Gastroesophageal sphincter (tissue), 4 donors: ENCODE measurements at places on chromosomes 3 and 15. TPM values are rescaled to one million over a fixed set of nuclear protein-coding genes. Genes with fewer than 3 reads are reported as not detected.

Gene SECISBP2L
- total RNA-seq, result 63.0 TPM

Gene MOBP
- total RNA-seq, result 0.08 TPM

Gene HTR3E
- total RNA-seq, result not detected

- ATAC-seq, result no peak
Measured at GRCh38 chr3:14337828-14338227, 64.6 kb upstream of the SLC6A6 start.

DNA sequence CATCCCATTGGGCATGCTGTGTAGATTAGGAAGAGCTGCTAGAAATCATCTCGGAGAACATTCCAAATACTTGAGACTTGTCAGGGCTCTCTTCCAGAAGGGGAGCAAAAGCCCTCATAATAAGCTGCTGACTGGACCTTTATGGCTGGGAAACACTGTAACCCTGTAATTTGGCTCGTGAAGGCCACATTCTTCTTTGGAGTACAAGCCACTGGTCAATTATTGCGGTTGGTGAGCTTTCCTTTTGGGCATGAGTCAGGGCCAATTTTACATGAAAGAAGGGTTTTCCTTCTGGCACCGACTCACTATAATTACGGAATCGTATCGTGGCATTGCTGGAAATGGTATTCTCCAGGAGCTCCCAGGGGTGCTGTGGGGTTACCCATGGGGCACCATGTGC is 434.5 kb upstream of the RGMA start:
- ATAC-seq, result no peak

DNA sequence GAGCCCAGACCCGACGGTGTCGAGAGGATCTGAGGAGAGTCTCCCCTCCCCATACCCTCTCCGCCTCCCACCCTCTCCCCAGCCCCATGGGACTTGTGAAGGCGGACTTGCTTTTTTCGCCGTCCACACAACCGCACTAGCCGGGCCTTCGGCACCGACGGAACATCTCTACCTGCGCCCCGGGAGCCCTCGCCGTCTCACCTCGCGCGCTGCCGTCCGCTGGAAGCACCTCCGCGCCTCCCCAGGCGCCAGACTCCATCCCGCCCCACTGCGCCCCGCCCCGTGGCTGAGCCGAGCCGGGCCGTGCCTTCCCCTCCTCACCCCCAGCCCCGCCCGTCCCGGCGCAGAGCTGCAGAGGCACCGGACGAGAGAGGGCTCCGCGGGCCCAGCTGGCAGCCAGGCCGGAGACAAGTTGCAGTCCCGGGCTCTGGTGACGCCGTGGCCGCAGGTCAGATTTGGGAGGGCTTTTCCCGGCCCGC is at the start of the genes DUOX1 and DUOXA1:
TSS of gene DUOX1 (plus strand) at position 344 of the 479 bp plus-strand sequence. CDS start 1,973 bp downstream, outside the sequence.
TSS of gene DUOXA1 (minus strand) at position 229 of the 479 bp plus-strand sequence. CDS start 6,865 bp downstream, outside the sequence.
- ATAC-seq, result peak; percentile 44

DNA sequence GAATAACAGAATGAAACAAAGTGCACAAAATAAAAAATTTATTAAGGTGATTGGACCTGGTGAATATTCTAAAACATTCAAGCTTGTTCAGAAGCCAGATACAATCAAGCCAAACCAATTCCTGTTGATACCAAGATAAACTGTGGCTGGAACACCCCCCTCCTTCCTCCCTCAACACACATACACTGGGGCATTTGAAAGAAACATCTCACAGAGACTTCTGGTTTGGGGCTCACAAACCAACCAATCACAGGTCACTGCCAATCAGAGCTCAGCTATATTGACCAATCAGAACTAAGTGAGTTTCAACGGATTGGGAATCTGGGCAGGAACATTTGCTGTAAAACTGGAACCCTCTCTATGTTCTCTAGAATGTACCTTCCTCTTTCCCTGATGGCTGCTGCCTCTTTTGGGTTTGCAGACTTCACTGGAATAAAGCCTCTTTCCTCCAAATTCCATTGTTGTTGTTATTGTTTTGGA is 340.6 kb upstream of the GOLIM4 start:
- no peak for ATAC-seq

GRCh38 chr15:62989366-62990055 is 53.0 kb upstream of the TPM1 start:
- ATAC-seq, result no peak

GRCh38 chr3:13040361-13041074 is 32.7 kb downstream of the IQSEC1 start:
- no peak for ATAC-seq

DNA sequence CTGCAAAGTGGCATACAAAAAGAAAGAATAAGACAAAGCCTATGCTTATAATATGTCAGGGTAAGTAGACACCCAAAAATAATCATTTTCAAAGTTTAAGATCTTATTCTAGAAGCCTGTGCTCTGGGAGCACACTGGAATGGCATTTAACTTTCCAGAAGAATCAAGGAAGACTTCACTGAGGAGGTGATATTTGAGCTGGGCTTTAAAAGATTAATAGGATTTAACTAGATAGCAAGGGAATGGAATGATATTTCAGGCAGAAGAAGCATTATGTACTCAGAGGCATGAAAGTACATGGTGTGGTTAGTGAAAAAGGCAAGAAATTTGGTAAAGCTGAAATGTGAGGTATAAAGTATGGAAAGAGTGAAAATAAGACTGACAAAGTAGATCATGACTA is 106.8 kb downstream of the ZBTB20 start:
- ATAC-seq, result no peak
